ENCODE measurements at places on chromosomes 1 and 21. TPM values are rescaled to one million over a fixed set of nuclear protein-coding genes. Genes with fewer than 3 reads are reported as not detected.

- DNase-seq = no peak
Observed at GRCh38 chr1:1603671-1604373, 3.9 kb upstream of the FNDC10 start.

The AMY1A gene
- total RNA-seq = not detected

- no peak for DNase-seq
Observed at GRCh38 chr21:34189506-34189905, 116.1 kb downstream of the MRPS6 start.

- no peak for DNase-seq
Observed at GRCh38 chr1:201284636-201285035, 1.3 kb downstream of the PKP1 start.

The LRIG2 gene
- total RNA-seq = 13.0 TPM

- no peak for DNase-seq
Observed at GRCh38 chr1:6975331-6976043, 190.2 kb downstream of the CAMTA1 start.

The LCE3D gene
- total RNA-seq = not detected

- DNase-seq = no peak
Observed at GRCh38 chr1:59432531-59433439, 135.9 kb downstream of the FGGY start.

GRCh38 chr1:55926906-55927471 is 652.4 kb downstream of the PLPP3 start:
- no peak for DNase-seq

DNA sequence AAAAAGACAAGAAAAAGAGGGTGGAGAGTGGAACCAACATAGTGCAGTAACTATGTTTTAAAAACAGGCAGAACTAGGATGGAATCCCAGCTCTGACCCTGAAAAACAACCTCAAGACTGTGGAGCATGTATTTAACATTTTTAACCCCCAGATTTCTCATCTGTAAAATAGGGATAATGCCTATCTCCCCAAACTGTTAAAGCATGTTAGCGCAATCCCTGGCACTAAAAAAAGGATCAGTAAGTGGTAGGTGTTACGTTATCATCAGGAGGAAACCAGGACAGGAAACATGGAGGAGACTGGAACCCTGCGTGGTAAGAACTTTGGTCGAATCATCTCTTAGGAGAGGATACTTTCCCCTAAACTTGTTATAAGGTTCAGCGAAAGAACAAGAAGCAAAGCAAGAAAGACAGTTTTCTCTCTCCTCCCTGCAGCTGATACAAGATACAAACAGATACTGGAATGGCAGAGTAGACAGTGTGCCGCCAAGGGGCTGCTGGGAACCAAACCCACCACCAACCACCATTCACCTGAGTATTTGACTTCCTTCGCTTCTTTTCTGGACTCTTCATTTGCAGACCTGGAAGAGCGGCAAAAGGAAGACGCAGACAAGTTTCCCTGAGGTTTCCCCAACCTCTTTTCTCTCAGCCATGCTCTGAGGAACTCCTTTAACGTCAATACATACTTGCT is 991 bp downstream of the PYGO2 start:
- no peak for DNase-seq

The HSF2BP gene
- total RNA-seq = 2.0 TPM

The LAX1 gene
- total RNA-seq = not detected

The LCE1E gene
- not detected for total RNA-seq

DNA sequence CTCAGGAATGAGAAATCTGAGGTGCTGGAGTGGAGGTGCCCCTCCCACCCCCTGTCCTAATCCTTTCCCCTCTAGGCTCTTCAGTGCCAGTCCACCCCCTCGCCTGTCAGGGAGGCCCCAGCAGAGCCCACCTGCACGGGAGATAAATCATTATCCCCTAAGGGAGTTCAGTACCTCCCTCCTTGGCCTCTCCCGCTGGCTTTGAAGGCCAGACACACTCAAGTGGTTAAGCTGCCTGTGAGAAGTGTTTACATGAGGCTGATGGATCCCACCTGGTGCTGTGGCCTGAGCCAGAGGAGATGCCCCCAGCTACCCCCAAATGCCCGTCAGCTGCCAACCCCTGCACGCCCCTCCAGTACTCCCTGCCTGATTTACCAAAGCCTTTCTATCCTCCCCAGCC is 3.7 kb downstream of the RSPO1 start:
- no peak for DNase-seq

DNA sequence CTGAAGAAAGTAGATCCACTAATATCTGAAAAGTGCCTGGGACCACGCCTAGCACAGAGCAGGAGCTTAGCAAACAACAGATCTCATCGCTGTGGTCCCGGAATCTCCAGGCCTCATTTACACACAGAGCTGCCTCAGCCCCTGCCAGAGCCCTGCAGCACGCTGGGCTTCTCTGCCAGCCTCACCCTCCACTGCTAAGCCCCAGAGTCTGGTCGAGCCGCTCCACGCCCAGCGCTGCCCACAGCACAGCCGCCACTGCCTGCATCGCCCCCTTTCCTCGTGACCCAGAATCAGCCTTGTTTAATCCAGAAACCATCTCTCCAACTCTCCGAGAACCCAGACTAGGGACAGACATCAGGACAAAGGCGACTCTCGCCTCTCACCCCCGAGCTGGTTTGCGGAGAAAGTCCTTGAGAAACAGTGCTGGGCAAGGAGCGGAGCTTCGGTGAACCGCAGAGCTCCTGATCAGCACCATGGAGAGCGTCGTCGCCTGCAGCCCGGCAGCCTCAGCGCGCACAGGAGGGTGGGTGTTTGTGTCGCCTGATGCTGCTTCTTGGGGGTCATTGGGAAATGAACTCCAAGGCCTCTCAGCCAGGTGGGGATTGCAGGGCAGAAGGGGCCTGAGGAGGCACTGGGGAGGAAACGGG is 145.1 kb downstream of the NPHP4 start:
- peak; percentile 27 for DNase-seq

- DNase-seq = no peak
Observed at GRCh38 chr1:89739013-89739843, 81.6 kb upstream of the LRRC8D start.

- no peak for DNase-seq
Observed at GRCh38 chr1:64754173-64754572, 9.3 kb downstream of the RAVER2 start.

DNA sequence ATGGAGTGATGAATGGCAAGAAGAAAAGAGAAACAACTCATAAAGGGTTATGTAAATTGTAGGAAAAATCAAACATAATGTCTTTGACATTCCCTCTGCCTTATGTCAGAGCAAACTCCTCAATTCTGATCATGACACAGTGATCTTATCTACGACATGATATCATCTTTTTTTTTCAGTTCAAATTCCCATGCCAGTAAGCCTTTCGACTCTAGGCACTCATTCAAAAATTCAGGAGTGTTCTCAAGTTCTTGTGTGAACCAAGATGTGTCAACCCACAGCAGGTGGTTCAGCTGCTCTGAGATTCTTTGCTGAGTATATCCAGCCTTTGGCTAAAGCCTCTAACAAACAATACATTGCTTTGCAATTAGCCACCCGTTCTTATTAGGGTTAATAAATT is 97.1 kb upstream of the ESRRG start:
- DNase-seq = peak; percentile 29

DNA sequence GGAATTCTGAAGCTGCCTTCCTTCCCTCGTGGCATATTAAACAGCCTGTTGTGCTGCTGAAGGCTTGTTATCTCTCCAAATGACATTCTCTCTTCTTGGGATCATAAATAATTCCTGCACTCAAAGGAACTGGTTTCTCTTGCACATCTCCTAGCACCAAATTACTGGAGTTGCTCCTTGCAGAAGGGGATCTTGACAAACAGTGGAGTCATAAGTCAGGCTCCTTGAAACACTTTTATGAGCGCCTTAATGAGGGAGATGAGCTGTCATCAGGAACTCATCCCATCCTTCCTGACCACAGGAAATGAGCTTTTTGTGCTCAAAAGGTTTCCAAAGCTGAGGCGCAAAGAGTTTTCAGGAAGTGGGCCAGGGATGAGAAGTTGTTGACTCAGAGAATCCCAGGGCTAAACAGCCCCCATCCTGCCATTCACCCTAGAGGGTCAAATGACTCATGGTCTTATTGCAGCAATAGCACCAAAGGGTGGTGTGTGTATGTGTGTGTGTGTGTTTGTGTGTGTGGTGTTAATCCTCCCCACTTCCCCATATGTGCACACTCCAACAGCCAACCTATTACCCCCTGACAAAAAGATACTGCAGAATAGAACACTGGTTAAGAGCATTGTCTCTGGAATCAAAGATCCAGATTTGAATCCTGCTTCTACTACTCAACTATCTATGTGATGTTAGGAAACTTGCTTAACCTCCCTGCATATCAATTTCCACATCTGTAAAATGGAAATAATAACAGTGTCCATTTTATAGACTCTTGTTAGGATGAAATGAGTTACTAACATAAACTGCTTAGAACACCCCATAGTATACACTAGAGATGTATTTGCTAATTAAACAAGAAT is 2.8 kb upstream of the PHC2 start:
- DNase-seq = peak; percentile 58

The LRRC71 gene
- not detected for total RNA-seq

The PWP2 gene
- total RNA-seq = 1.4 TPM

GRCh38 chr1:119000371-119001180 is 12.4 kb upstream of the TBX15 start:
- no peak for DNase-seq

DNA sequence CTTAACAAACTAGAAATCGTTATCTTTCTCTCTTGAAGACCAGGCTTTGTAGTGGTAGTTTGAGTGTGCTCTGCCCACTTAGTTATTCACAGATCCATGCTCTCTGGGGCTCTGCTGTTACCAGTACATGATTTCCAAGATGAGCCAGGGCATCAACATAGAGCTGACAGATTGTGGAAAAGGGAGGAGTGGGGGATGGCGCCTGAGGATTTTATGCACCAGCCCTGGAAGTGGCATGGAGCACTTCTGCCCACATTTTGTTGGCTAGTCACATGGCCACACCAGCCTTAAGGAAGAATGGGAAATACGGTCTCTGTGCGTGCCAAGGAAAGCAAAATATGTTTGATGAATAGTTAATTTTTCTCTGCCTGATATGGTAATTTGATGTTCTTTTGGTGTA is 18.2 kb downstream of the TSNAX start:
- no peak for DNase-seq

DNA sequence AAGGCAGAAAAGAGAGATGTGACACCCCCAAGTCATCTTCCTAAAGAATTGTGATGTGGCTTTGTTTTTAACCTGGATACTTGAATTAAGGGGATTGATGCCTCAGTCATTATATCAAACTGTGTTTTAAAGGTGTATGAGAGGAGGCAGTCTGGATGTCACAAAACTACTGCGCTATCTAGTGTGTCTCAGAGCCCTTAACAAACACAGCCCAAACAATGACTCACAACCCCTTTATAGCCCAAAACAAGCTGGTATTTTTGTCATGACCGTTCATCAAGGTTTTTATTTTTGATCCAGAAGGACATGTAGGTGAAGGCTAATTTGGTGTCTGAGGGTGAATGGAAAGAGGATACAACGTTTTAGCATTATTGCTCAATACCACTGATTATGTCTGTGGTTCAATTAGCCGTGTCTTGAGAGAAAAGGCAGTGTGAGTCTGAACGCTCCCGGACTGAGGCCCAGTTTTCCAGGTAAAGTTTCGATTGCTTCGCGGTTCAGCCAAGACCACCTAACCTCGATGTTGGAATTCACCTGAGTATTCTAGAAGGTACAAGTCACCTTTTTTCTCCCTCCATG is 71.6 kb downstream of the SGIP1 start:
- DNase-seq = no peak

DNA sequence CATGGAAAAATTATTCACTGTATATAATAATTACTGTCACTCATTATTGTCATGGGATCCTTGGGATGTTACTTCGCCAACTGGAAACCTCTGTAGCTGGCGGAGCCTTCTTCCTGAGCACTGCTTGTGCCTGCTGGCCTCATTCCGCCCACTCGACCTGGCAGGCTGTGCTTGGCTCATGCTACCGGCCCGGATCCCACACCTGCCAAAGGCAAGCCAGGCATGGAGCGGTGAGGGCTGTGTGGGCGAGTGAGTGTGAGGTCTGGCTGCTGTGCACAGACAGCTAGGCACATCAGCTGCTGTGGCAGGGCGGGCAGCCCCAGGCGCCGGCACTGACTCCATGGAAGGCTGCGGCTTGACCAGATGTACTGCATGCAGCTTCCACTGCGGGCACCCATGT is 78.4 kb downstream of the DISP1 start:
- no peak for DNase-seq

The CENPF gene
- total RNA-seq = 213 TPM

DNA sequence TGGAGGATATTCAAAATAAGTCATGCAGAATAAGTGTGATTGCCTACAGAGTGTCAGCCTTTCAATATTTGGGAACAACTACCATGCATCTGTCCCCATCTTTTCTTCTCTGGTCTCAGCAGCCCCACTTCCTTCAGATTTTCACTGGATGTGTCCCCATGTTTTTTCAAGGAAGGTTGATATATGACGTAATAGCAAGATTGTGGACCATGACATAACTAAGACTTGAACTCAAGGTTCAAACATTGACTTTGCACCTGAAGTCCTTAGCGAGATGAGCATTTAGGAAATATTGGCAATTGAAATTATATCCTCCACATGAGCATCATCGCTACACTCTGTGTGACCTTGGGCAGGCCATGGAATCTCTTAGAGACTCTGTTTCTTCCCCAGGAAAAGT is 5.8 kb downstream of the NAV1 start:
- no peak for DNase-seq

The GJA9 gene
- total RNA-seq = not detected

The RUNX3 gene
- total RNA-seq = 0.02 TPM

DNA sequence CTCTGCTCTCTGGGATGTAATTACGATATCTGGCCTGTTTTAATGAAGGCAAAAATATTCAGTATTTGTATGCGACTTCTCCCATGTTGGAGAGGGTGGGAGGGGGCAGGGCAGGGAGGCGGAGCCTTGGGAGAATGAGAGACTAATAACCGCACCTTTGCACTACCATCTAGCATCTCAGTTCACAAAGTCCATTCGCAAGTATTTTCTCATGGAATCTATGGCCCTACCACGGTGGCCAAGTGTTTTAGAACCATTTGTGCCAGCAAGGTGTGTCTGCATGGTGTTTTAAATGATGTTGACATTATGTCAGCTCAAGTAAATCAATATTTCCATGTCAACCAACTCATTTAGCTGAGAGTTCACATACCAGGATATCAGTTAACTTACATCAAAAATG is 14.3 kb upstream of the BLACAT1 start:
- DNase-seq = no peak

The KLHDC8A gene
- not detected for total RNA-seq

- no peak for DNase-seq
Observed at GRCh38 chr1:51523931-51524330, 4.9 kb upstream of the EPS15 start.

GRCh38 chr21:42433946-42434551 is 30.3 kb downstream of the UBASH3A start:
- DNase-seq = no peak

- peak; percentile 65 for DNase-seq
Observed at GRCh38 chr1:155277902-155278688, 832 bp downstream of the HCN3 start.

The USH2A gene
- total RNA-seq = not detected

- DNase-seq = no peak
Observed at GRCh38 chr1:105492921-105493320, 1563.6 kb upstream of the PRMT6 start.

The C1orf141 gene
- not detected for total RNA-seq
